GM12891 (cell line): ENCODE measurements at places on chromosomes 12 and 14.

DNA sequence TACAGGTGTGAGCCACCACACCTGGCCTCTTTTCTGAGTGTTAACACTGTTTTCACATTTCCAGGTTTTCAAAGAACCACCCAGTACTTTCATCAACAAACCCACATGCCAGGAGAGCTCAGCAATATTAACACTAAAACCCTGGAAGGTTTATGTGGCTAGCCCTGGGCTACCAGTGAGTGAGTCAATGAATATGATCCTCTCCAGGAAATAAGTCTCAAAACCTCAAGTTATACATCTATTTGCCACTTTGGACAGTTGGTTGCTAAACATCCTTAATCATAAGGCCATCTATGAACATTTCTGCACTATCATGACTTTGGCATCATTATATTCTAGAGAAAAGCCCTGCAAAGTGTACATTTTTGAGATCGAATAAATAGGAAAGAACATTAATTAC is 6.3 kb upstream of the CDKL1 start:
- DNase-seq = no peak

DNA sequence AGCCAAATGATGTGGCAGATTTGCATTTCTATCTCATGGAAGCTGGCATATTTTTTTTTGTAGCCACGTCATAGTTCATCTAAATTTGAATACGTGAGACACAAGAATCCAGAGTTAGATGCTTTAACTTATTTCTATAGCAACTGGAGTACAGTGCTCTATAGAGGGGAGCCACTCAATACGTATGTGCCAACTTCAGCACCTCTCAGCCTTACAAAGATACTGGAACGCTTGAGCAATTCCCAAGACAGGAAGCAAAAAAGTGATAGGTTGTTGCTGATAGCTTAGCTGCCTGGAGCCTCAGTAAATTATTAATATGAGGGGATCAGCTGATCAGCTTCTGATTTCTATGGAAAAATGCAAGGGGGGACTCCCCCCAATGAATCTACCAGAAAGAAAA is 24.1 kb upstream of the PELI2 start:
- no peak for DNase-seq

GRCh38 chr12:18719922-18720510 is 17.8 kb downstream of the PLCZ1 start:
- DNase-seq = no peak

DNA sequence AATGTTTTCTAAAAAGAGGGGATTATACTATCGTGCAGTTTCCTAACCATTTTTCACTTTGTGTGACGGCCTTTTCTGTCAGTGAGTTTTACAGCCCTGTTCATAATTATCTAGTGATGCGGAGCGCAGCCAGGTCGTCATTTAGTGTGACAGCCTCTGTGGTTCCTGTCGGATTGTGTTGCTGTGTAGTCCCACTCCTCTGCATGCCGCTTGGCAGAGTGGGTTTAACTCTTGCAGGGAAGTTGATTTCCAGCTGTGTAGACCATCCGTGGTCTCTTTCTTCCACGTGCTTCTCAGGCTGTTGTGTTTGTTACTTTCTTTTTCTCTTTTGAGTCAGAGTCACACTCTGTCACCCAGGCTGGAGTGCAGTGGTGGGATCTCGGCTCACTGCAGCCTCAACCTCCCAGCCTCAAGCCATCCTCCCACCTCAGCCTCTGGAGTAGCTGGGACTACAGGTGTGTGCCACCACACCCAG is 8.6 kb downstream of the RAN start:
- DNase-seq = no peak

- no peak for DNase-seq
These were observed 26.9 kb downstream of the TTC6 start for GRCh38 chr14:37622231-37622923.

- no peak for DNase-seq
These were observed 13.7 kb upstream of the ST8SIA1 start for GRCh38 chr12:22348208-22348607.

- no peak for DNase-seq
These were observed 24.5 kb downstream of the JDP2 start for GRCh38 chr14:75452324-75452723.

- peak; percentile 22 for DNase-seq
These were observed 1.3 kb downstream of the SBNO1 start for GRCh38 chr12:123363390-123363739.

DNA sequence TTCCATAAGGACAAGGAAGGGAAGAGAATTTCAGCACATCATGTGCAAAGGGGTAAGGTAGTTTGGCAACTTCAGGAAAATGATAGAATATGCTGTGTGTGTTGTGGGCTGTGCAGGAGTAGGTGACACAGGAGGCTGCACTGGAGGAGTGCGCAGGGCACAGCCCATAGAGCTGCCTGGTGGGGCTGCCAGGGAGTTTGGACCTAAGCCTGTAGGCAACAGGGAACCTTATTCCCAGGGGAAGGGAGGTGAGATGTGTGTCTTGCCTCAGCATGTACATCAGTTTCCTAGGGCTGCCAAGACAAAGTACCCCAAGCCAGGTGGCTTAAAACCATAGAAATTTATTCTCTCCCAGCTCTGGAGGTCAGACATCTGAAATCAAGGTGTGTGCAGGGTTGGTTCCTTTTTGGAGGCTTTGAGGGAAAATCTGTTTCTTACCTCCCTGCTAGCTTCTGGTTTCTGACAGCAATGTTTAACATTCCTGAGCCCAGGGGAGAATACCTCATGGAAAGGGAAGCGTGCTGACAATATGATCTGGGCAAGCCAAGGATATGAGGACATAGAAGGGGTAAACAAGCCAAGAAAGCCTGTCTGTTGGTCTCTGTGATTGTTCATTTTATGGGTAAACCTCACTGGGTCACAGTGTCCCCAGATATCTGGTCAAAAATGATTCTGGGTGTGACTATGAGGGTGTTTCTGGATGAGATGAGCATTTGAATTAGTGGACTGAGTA is 174.0 kb upstream of the NTF3 start:
- no peak for DNase-seq

DNA sequence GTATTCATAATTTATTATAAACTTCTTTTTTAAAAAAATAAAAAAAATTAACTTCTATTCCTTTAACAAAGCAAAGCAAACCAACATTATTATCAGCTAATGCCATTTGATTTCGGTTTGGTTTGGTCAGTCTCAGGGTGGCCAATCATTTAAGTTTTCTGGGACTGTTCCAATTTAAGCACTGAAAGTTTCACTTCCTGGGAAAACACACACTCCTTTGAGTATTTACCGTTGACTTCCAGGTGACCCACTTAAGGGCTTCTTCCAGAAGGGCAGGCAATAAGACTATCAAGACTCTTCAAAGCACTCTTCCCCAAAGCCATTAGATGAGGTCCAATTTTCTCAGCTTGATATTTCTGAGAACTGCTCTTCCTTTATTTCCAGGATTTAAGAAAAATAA is 854.0 kb downstream of the DIO2 start:
- no peak for DNase-seq

DNA sequence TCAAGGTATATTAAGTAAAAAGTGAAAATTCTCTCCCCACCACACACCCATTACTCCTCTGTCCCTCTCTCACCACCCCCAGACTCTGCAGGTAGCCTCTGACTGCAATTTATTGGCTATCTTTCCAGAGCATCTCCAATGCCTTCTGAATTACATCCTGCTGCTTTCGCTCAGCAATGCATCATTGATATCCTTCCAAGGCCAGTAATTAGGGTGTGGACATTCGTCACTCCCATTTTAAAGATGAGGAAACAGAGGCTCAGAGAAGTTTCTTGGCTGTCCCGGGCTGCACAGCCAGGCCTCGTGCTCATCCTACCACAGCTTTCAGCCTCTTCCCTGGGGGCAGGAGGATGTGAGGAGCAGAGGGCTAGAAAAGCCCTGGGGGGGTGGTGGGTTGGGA is 23.6 kb upstream of the PGF start:
- DNase-seq = no peak

- DNase-seq = no peak
These were observed 219.1 kb upstream of the C14orf180 start for GRCh38 chr14:104360501-104360900.

GRCh38 chr12:9851050-9851449 is 18.1 kb downstream of the CLEC2B start:
- no peak for DNase-seq

DNA sequence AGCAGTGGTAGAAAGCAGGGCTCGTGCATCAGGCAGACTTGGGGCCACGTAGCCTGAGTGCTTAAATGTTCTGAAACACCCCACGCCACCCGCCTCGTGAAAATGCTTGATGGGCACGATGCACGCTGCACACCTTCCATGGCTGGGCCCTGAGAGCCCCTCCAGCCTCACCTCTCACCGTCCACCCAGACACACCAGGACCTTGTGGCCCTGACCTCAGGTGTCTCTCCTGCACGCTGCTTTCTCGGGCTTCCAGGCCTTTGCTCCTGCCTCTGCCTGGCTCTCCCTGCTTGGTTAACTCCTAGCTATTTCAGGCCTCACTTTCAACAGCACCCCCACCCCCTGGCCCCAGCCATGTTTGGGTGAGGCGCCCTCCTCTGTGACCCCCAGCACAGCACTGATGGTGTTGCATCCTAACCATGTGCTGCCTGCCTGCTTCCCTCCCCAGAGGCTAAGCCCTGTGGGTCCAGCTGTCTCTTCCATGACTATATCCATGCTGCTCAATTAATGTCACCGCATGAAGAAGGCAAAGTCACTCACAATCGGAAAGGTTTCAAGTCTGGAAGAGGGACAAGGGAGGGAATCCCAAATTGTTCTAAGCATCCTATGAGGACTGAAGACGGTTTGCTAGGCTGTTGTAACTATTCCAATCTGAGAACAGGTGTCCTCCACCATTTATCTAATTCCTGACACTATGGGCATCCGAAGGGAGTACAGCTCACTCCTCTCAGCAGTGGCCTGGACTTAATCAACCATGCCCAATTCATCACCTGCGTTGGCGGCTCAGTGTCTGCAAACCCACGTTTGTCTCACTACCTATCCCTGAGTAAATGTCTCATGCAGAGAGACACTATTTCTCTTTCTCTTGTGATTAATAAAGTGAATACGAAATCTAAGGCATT is 82.2 kb downstream of the CCDC88C start:
- DNase-seq = no peak

- DNase-seq = no peak
These were observed 150.5 kb upstream of the KRR1 start for GRCh38 chr12:75661908-75662307.

GRCh38 chr12:45462506-45462905 is 246.6 kb downstream of the ANO6 start:
- DNase-seq = no peak

GRCh38 chr12:72017054-72017651 is 78.5 kb downstream of the TPH2 start:
- DNase-seq = peak; percentile 30

DNA sequence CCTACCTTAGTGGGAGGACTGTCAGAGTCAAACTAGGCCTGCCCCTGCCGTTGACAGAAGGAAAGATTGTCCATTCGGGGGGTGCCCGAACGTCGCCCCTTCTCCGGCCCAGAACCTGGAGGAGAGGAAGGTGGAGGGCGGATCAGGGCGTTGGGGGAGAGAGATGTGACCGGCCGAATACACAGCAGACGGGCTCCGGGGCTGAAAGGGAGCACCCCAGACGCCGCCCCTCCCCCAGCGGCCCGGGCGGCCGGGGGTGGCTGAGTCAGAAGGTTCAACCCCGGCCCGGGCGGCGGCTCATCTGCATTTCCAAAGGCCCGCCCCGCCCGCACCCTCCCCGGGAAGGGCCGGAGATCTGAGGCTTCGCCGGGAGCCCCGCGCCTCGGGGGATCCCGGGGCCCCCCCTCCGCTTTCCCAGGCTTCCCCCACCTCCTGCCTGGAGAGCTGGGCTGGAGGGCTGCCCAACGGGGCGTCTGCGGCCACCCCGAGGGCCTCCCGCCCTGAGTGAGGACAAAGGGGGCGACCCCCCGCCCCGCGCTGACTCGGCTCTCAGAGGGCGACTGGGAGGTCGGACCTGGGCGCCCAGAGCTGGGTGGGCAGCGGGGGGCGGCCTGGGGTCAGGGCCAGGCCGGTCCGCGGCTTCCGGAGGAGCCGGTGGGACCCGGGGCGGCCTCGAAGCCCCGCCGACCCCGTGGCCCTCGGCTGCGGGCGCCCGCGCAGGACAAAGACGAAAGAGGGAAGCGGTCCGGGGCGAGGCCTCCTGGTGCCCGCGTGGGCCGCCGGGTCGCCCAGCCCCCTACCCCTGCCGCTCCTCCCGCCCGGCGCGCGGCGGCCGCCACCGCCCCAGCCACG is 3.7 kb upstream of the SETD1B start:
- DNase-seq = peak; percentile 79

DNA sequence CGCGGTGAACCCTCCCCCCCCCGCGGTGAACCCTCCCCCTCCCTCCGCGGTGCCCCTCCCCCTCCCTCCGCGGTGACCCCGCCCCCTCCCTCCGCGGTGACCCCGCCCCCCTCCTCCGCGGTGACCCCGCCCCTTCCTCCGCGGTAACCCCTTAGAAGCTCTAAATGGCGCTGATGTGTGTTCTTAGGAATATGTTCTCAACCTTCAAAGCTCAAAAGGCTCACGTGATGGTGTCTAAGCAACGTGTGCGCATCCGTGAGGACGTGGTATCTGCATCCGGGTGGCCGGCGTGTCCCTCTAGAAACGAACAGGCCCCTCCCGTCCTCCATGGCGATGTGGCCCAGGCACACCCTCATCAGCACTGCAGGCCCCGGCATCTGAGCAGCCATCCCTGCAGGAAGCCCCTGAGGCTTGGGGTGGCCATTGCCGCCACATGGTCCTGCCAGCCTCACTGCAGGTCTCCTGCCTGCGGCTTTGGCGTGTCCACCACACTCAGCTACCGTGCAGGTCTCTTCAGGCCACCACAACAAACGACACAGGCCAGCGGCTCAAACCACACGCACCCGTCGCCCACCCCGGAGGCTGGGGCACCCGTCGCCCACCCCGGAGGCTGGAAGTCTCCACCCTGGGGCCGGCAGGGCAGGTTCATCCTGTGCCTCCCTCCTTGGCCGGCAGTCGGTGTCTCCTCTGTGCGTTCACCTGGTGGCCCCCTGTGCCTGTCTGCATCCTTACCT is 14.5 kb upstream of the FBRSL1 start:
- no peak for DNase-seq

DNA sequence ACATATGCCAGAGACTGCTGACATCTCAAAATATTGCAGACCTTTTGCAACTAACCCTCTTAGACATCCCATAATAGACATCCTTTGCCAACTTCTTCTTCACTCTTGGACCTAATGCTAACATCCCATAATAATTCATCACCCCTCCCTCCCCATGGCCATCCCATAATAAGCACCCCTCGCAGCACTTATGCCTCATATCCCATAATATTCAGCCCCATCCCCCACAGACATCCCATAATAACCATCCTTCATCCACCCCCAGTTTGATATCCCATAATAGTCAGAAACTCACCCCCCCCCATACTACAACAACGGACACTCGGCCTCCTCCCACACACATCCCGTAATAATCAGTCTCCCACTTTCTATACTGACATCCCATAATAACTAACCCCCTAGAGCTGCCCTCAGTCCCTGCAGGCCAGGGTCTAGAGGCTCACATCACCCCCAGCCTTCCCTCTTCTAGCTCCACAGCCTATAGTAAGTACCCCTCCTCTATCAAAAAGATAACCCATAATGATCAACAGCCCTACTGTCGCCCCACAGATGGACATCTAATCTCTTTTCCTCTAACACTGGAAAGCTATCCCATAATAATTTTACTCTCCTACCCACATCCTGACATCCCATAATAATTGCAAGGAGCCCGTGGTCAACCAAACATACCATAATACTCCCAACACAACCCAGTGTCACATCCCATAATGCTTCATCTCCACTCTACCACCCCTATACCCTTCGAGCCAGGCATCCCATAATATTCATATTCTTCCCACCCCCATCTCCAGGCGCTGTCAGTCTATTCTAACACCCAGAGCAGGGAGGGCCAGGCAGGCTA is 792 bp upstream of the CHD4 start:
- no peak for DNase-seq
